ENCODE measurements at places on chromosomes 11 and 22.

DNA sequence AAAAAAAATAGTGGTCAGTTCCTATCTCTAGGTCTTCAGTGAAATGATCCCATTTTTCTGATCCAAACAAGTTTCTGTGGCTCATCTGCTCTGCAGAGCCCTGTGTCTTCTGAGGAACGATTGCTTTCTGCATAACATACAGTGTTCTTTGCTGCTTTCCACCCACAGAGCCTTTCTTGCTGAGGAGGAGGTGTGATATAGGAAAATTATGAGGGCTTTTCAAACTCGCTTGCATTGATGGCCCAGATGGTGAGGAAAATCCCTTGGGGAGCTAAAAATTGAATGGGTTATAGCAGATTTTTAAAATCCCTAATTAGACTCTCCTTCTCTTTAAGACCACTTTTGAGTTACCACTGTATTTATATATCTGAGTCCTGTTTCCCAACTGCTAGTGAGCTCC lies 31.3 kb downstream of the JAM3 start:
- DNase-seq: no peak

GRCh38 chr11:106088896-106089295 lies 11.4 kb downstream of the AASDHPPT start:
- DNase-seq: no peak

DNA sequence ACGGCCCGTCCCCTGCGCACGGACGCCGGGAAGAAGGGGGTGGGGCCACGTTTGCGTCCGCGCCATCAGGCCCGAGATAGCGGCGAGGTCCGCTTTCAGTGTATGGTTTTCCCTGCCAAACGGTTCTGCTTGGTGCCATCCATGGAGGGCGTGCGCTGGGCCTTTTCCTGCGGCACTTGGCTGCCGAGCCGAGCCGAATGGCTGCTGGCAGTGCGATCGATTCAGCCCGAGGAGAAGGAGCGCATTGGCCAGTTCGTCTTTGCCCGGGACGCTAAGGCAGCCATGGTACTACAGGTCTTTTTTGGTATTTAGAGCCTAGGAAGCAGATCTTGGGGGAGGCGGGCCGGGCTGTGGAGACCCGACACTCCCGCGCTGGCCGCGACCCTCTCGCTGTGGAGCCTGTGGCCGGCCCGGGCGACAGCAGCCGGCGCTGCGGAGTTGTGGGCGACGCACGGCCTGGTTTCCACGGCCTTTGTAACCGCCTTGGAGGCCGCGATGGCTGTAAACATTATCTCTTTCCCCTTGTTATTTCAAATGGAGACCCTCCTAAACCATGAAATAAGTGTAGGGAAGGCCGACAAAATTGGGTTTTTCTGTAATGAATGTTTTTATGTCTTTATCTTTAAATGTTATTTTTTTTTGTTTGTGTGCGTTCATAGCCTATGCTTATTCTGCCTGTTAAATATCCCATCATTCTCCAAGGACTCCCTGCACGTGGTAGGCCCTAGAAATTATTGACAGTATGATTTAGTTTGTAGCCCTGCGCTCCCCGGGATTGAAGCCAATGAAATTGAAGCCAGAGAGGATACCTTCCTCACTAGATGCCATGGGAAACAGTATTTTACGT lies at the start of gene AASDHPPT:
TSS of gene AASDHPPT (plus strand) at position 54 of the 847 bp plus-strand sequence. CDS start at position 103, 49 bp downstream.
- no peak for DNase-seq

DNA sequence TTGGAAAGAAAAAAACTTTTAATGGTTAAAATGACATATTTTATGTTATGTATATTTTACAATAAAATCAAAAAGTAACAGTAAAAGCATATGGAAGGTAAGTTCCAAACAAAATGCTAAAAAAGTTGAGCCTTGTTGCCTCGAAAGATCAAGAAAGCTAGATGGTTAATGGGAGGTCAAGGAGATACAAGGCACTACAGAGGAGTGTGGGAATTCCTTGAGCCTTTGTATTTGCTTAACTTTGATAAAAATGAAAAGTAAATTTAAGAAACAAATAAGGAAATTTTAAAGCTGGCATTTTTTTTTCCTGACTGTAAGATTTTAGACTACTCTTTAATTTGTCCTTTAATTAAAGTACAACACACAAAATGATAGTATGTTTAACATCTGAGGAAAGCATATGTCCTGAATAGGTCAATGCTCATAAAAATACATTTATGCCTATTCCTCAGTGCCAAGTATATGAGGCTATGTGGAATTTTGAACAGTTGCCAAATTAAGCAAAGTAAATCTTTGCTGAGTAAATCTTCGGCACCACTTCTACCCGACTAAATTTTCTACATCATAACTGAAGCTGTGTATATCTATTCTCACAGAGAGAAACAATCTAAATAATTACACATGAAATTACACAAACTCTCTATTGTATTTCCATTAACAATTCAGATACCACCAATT lies 108.8 kb downstream of the TTC28 start:
- DNase-seq: no peak

GRCh38 chr11:40215556-40215955 lies 1243.9 kb downstream of the LRRC4C start:
- no peak for DNase-seq

DNA sequence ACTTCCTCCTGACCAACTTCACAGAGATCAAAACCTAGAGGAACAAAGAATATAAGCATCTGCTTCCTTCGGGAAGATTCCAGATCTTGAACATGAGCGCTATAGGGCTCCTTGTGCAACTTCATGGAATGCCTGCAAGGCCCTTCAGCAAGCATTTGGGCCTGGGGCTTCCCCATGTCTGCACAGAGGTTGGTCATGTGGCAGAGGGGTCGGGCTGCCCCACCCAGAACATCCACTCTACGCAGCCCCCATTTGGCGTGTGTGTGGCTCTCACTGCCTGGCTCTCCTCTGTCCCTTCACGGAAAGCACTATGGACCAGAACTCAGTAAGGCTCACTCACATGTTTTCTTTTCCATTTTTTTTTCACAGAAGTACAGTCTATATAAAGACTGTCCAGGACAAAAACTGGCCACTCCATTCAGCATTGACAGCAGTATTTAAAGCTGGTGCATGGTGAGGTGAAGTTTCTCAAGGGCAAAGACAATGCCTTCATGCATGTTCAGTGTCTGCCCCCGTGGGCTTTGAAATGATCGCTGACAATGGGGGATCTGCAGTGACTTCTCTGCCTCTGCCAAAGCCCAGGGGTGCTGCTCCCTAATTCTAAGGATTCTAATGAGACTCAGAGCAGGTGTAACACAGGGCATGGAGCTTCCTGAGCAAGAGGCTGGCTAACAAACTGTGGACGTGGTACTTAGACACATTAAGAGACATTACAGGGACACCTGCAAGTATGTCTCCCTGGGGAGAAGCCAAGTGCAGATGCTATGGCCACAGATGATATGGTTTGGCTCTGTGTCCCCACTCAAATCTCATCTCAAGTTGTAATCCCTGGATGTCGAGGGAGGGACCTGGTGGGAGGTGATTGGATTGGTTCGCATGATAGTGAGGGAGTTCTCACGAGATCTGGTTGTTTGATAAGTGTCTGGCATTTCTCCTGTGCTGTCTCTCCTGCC lies 66.5 kb upstream of the PITPNB start:
- no peak for DNase-seq

GRCh38 chr22:31323578-31324550 lies 22.3 kb downstream of the PATZ1 start:
- no peak for DNase-seq

DNA sequence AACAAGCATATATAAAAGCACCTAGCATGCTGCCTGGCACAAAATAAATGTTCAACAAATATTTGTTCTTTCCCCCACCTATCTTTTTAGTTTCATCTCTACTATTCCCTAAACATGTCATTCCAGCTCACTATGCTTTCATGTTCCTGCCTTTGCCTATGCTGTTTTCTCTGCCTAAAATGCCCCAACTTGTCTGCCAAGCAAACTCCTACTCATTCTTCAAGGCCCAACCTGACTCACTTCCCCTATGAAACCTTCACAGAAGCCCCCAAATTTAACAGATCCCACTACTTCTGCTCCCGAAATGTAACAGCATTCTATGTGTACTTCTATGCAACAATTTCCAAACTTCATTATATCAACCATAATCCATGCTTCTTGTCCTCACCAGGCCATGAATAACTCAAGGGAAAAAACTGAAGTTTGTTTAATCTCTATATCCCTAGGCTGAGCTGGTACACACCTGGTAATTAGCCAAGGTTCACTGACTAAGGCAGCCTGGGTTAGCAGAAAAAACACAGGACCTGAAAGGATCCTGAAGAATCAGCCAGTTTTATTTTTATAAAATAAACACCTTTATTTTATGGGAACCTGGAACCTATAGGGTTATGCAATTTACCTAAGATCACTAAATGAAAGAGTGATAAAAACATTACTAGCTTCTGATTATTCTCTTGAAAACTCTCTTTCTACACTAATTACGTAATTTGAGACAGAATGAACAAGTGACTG lies 72.2 kb downstream of the PAK1 start:
- no peak for DNase-seq

GRCh38 chr11:38723361-38723760 lies 2125.3 kb upstream of the RAG2 start:
- no peak for DNase-seq

- DNase-seq: peak; percentile 70
Observed at GRCh38 chr11:2943711-2944118, 14.5 kb upstream of the PHLDA2 start.

GRCh38 chr22:37933711-37934376 lies 19.6 kb downstream of the C22orf23 start:
- DNase-seq: peak; percentile 87

DNA sequence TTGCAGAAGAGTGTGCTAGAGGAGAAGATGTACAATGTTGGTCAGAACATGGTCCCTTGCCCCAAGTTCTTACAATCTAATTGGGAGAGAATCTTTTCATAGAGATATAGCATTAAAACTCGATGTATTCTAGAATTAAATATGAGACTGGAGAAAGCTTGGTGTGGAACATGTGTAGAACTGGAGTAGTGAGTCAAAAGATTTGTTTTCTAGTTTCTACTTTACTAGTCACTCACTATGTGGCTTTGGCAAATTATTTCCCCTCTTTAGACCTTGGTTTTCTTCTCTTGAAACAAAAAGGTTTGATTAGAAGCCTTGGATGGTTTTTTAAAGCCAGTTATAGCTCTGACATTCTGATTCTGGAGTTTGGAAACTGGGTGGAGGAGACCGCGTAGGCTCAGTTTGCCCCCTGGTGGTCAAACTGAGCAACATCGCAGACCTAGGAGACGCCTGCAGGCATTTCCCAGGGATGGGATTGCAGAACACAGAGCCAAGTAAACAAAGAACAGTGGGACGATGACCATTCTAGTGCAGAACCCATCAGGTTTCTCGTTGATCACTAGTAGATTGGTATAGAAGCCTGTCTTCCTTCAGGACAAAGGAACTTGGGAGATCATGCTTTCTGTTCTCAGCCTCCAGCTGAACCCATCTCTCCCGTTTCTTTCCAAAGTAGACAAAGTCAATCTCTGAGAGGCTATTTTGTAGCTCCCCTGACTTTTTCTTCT lies 8.5 kb upstream of the CHRDL2 start:
- peak; percentile 46 for DNase-seq

DNA sequence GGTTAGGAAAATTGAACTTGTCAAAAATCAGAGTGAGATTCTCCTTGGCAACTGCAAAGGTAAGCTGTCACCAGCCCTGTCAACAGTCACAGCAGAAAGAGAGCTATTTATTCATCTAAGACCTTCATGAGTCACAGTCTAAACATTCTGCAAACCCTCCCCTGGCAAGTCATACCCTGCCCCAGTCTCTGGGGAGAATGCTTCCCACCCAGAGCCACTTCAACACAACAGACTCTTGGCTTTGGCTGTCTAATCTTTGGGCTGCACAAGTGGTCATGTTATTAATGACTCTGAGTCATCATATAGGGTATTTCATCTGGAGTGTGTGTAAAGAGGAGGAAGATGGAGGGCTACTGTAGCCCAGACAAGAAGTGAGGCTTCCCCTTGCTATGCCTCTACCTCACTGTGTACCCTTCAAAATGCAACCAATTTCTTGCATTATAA lies 153.4 kb downstream of the CCDC34 start:
- DNase-seq: no peak

DNA sequence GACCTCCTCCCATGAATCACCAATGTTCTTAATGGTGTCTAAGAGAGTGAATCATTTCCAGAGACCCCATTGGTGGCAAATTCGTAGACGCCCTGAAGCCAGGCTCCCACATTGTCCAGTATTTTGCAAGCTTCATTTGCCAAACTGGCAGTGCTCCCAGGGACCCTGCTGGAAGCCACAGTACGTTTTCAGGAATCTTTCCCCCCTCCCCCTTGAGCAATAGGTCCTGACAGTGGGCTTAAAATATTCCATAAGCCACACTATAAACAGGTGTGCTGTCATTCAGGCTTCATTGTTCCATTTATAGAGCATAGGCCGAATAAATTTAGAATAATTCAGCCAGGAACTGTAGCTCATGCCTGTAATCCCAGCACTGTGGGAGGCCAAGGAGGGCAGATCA lies 125.3 kb downstream of the MORC2 start:
- no peak for DNase-seq

DNA sequence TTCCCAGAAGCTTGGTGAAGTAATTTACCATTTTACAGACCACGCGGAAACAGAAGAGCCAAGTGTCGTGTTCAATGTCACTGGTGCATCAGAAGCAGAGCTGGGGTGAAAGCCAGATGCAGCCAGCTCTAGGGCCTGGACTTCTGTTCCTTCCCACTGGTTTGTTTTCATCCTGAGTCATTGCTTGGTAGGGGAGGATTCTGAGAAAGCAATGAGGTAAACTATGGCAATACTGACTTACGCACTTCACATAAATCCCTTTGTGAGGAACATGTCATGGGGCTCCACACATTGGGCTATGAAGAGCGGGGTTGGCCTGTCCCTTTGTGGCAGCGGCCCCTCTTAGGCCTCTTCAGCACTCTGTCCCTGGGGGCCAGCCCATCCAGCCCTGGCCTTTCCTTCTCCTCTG lies 52.4 kb upstream of the RBFOX2 start:
- DNase-seq: peak; percentile 14

DNA sequence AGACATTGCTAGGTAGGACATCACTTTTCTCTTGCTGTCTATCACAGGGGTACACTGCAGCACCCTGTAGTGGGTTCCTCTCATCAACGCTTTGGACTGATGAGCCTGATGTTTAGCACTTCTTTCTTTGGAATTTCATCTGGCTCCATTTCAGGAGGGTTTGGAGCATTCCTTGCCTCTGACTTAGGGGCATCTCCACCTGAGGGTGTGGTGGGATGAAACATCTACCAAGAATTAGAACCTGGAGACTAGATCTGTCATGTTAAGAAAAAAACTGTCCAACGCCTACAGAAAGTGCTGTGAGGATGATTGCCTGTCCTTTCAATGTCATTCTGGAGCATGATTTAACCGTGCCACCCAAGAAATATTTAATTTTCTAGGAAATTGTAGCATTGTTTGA lies 648.4 kb downstream of the ETS1 start:
- DNase-seq: no peak
